MM.1S (cell line): ENCODE measurements at places on chromosomes 2 and 18.

DNA sequence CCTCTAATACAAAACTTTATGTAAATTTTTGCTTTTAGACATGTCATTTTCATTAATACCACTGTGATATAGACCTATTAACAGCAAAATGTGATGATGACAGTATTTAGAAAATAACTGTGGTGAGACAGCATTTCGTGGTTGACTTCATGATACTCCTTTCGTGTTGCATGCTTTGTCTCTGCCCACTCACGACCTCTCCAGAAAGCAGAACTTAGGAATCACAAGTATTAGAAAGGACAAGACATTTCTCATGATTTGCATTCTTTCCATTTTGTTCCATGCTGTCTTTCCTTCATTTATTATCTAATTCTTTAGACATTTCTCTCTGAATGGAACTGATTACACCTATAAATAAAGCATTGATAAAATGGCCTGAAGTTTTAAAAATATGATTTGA lies 85.2 kb upstream of the POU3F3 start:
- H3K27ac ChIP-seq = no peak overlapping the region
- H3K4me1 ChIP-seq = no peaks in the 10 kb centered on the region
- H3K36me3 ChIP-seq = no peaks in the 10 kb centered on the region
- no peaks in the 10 kb centered on the region for H3K27me3 ChIP-seq
- no peak overlapping the region for H3K4me3 ChIP-seq
- no peak for DNase-seq

- H3K4me3 ChIP-seq = no peak overlapping the region
- H3K4me1 ChIP-seq = no peaks in the 10 kb centered on the region
- H3K36me3 ChIP-seq = no peaks in the 10 kb centered on the region
- no peaks in the 10 kb centered on the region for H3K27me3 ChIP-seq
- no peak overlapping the region for H3K27ac ChIP-seq
- no peak for DNase-seq
These were observed 108.0 kb downstream of the SGPP2 start for GRCh38 chr2:222532315-222532714.

- no peak overlapping the region for H3K27ac ChIP-seq
- no peak overlapping the region for H3K4me3 ChIP-seq
- no peaks in the 10 kb centered on the region for H3K27me3 ChIP-seq
- no peaks in the 10 kb centered on the region for H3K36me3 ChIP-seq
- H3K4me1 ChIP-seq = no peaks in the 10 kb centered on the region
These were observed 4.2 kb downstream of the TMEM177 start for GRCh38 chr2:119683074-119683712.

DNA sequence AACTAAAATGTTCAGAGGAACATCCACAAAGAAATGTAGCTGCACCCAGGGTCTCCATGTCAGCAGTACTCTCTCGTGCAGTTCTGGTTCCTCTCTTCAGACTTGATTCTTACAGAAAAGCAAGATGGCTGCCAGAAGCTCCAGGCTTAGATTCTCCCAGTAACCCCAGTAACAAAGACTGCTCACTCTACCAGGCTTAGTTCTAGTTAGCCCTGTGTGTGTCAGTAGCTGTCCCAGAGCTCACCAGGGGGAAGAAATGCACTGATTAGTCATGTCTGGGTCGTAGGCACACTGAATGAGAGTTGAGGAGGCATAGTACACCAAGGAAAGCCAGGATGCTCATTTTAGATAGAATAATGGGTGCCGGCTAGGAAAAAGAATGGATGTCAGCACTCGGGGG lies 395.0 kb upstream of the NRP2 start:
- H3K4me1 ChIP-seq = no peaks in the 10 kb centered on the region
- H3K36me3 ChIP-seq = no peaks in the 10 kb centered on the region
- DNase-seq = no peak
- no peaks in the 10 kb centered on the region for H3K27me3 ChIP-seq

- H3K4me1 ChIP-seq = peaks cover 14% of the 10 kb centered on the region
- H3K27ac ChIP-seq = no peak overlapping the region
- no peak overlapping the region for H3K4me3 ChIP-seq
- no peaks in the 10 kb centered on the region for H3K36me3 ChIP-seq
These were observed 52.2 kb upstream of the B3GNT2 start for GRCh38 chr2:62143696-62144095.

DNA sequence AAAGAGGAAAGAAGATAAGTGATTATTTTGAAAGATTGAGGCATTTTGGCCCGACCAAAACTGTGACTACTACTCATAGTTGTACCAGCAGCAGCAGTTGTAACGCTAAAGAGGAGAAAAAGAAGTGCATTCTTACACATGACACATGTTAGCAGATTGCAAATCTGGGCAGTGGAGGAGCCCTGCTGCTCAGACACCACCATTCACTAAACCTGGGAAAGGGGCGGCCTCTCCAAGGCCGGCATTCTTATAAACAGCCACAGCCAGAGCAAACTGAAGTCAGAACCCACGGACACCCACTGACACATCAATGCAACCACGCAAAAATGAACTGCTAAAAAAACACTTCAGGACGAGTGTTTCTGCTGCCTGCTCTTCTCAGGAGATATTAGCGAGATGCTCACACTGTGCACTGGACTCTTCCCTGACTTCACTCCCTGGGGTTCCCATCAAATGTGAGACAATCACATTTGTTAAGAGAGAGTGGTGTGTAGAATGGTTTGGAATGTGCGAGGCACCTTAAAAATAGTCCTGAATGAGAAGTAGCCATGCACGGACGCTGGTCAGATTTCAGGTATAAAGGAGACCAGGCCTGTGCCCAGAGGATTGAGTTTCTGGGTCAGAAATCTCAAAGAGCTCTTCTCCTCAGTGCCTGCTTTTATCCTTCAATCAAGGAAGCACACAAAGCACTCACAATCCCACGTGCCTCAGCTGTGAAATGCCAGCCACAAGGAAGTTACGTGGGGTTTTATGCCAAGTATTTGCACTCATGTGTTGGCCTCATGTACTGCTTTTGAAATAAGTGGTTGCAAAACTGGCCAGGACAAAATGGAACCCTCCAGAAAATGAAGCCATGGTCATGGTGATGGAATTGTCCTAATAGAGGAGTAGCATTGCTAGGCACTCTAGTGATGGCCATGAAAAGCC lies 83.4 kb downstream of the MTCL1 start:
- no peaks in the 10 kb centered on the region for H3K4me1 ChIP-seq
- no peaks in the 10 kb centered on the region for H3K27me3 ChIP-seq
- no peak for DNase-seq
- no peaks in the 10 kb centered on the region for H3K36me3 ChIP-seq

GRCh38 chr2:215743066-215743465 lies 270.3 kb downstream of the MREG start:
- H3K4me1 ChIP-seq = no peaks in the 10 kb centered on the region
- no peak overlapping the region for H3K4me3 ChIP-seq
- H3K36me3 ChIP-seq = no peaks in the 10 kb centered on the region
- DNase-seq = no peak
- no peaks in the 10 kb centered on the region for H3K27me3 ChIP-seq
- H3K27ac ChIP-seq = no peak overlapping the region
